Nucleus accumbens (tissue), 56 donors: ENCODE measurements at places on chromosomes 3 and 15.

GRCh38 chr15:38217788-38218609, 34.6 kb upstream of the SPRED1 start:
- DNase-seq, result no peak

GRCh38 chr3:51384055-51384725, 901 bp upstream of the MANF start:
- no peak for DNase-seq

GRCh38 chr3:12822725-12823373, 18.5 kb downstream of the RPL32 start:
- no peak for DNase-seq

- no peak for DNase-seq
Observed at GRCh38 chr15:96692826-96693225, 362.3 kb downstream of the NR2F2 start.

GRCh38 chr3:20401253-20401652, 215.2 kb upstream of the SGO1 start:
- DNase-seq, result no peak

DNA sequence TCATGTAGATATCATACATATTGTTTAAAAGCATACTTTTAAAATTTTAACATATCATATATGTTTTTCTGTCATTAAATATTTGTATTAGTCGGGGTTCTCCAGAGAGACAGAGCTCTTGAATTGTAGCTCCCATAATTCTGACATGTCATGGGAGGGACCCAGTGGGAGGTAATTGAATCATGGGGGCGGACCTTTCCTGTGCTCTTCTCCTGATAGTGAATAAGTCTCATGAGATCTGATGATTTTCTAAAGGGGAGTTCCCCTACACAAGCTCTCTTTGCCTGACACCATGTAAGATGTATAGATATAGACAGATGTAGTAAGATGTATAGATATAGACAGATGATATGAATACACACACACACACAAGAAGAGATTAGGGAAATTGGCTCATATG, 161.2 kb upstream of the ABI3BP start:
- no peak for DNase-seq
